D721Med (cell line): ENCODE measurements at places on chromosomes 7 and 10.

GRCh38 chr7:151710646-151711434, 166.1 kb downstream of the PRKAG2 start:
- DNase-seq = no peak

DNA sequence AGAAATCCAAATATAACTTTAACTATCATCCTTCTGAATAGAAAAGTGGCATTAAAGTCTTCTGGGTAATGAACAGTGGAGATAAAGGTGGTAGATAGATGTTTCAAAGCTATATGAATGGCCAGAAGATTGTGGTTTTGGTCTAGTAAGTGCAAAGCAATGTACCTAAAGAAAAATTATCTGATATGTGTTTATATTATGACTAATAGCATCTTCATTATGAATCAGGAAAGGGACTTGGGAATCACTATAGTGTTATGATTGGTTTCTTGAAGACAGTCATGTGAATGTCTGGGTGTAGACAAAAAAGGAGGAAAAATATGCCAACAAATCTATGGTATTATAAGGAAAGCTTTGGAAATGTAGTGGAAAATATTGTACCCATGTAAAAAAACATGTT, 3.0 kb downstream of the ZNF518A start:
- DNase-seq = no peak

GRCh38 chr10:45500798-45501197, 126.8 kb downstream of the ALOX5 start:
- DNase-seq = no peak

DNA sequence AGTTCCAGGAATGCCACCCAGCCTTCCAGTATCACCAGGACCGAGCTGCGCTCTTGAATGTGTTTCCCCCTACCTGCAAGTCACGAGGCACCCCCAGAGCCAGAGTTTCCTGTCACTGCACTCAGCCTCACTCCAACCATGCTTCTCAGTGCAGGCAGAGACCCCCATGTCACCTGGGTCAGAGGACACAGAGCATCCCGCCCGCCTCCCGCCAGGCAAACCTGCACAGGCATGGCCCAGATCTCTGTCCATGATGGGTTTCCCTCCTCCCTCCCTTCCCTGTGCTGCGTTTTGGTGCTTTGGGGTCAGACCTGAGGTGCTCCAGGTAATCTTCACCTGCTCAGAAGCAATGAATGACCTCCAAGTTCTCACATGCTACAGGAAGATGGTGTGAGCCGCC, 3.1 kb upstream of the RET start:
- DNase-seq = no peak

GRCh38 chr7:127251036-127251464, 1.7 kb downstream of the GRM8 start:
- no peak for DNase-seq
